ENCODE measurements at places on chromosomes 1 and 21.

DNA sequence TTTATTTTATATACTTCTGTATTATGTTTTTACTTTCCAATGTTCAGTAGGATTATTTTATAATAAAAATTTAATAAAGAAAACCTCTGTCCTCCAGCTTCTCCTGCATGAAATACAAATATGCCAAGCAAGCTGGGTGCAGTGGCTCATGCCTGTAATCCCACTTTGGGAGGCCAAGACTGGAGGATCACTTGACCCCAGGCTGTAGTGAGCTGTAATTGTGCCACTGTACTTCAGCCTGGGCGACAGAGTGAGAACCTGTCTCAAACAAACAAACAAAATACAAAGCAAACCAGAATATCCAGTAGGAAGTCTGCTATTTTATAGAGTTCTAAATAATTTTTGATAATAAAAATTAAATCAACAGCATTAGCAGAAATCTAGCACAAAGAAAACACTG lies 168.8 kb downstream of the EIF4G3 start:
- no peak for DNase-seq

DNA sequence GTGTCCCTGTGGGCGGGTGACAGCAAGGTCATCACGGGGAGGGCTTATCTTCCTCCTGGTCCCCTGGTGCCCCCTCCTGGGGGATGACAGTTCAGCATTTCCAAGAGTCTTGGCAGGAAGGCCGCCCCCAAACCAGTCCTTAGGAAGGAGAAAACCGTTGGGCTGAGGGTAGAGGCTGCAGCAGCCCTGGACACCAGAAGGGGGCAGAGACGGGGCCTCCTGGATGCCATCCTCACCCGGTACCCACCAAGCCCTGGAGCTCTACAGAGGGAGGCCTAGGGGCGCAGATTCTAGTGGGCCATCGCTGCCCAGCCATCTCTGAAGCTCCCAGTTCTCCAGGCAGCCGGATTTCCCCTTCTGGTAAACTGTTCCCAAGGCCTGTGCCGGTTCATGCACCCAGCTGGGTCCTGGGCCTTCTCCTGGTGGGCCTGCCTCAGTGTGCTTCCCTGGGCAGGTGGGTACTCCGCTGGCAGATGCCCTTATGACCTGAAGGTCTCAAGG lies 14.8 kb upstream of the ZNF669 start:
- no peak for DNase-seq

DNA sequence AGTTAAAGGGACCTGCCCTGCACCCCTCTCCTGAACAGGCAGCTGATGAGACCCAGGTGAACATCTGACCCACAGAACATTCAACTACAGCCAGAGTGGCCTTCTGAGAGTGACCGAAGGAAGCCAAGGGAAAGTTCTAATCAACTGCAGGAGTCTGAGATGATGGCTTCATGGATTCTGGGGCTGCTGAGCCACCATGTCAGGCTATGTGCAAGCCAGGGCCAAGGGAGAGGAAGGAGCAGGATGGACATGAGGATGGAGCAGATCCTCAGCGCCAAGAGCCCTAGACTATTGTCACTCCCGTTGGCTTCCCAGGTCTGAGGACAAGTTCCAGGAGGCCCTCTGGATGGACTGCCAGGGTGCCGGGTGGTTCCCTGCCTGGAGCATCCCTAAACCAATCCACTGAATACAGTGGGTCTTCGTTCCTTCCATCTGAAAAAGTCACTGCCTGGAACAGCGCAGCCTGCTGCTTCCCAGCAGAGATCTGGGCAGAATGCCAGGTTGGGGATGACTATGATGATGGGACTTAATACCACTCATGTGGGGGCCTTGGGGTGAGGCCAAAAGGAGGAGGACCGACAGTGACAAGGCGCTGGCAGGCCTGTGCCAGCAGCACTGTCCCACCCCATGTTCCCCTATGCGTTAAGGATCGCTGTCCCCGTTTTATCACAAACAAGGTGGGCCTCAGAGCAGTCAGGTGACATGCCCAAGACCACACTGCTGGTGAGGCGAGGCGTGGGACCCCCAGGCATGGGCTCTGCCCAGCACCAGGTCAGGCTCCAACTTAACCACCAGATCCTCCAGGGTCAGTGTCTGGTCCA lies 19.8 kb downstream of the SPOCD1 start:
- peak; percentile 80 for DNase-seq

DNA sequence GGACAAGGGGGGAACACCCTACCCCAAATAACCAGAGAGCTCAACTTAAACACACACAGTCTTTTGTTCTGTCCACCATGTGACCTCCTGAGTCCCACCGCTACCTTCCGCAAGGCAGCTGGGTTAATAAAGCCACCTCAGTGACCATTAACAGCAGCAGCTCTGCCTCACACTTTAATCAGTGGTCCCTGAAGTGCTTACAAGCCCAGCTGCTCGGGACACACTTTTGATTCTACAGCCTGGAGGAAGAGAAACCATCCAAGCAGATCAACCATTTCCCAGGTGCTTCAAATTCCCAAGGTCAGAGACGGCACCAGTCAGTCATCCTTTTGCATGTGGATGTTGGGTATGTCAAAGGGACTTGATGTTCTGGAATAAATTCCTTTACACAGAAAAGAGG lies 70.1 kb downstream of the KCNJ15 start:
- DNase-seq, result no peak

- no peak for DNase-seq
Observed at GRCh38 chr1:89901957-89902669, 81.3 kb downstream of the LRRC8D start.

DNA sequence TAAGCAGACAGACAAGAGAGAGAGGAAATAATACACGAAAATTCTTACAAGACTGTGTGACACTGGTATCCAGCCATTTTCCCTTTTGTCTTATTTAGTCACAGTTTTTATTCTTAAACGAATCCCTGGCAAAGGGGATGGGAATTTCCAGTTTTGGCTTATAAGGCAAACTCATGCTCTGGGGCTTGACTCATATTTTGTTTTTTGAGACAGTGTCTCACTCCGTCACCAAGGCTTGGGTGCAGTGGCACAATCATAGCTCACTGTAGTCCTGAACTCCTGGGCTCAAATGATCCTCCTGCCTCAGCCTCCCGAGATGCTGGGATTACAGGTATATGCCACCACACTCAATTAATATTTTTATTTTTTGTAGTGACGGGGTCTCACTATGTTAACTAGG lies 31.9 kb downstream of the PTGER3 start:
- peak; percentile 7 for DNase-seq

DNA sequence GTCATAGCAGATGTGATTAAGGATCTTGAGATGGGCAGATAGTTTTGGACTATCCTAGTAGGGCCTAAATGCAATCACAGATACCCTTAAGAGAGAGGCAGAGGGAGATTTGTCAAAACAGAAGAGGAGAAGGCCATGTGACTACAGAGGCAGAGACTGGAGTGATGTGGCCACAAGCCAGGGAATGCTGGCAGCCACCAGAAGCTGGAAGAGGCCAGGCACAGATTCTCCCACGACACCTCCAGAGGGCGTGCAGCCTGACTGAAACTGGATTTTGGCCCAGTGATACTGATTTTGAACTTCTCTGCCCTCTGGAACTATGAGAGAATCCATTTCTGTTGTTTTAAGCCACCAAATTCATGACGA lies 52.1 kb upstream of the EPS8L3 start:
- DNase-seq, result no peak

DNA sequence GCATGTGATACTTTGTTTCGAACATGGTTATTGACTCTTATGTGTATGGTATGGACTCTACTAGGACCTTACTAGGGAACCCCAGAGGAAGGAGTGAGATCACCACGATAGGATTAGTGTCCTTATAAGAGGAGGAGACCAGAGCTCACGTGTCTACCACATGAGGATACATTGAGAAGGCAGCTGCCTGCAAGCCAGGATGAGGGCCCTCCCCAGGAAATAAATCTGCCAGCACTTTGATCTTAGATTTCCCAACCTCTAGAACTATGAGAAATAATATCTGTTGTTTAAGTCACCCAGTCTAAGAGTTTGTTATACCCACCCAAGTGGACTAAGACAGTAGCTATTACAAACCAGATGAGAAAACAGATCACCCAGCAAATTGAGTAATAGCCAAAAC lies 559.3 kb upstream of the USP24 start:
- DNase-seq, result no peak

- no peak for DNase-seq
Observed at GRCh38 chr1:167114725-167115124, 20.9 kb downstream of the STYXL2 start.

- no peak for DNase-seq
Observed at GRCh38 chr1:19064906-19065450, 108.5 kb upstream of the IFFO2 start.

GRCh38 chr1:168567568-168567967 lies 8.8 kb upstream of the XCL1 start:
- no peak for DNase-seq

- DNase-seq, result no peak
Observed at GRCh38 chr1:82319546-82319945, 518.8 kb downstream of the ADGRL2 start.

All from dermis microvascular lymphatic vessel endothelial cell (primary cell).